ENCODE measurements at places on chromosomes 1 and 21. TPM values are rescaled to one million over a fixed set of nuclear protein-coding genes. Genes with fewer than 3 reads are reported as not detected.

GRCh38 chr21:42013376-42013775, 3.2 kb upstream of the ZBTB21 start:
- H3K4me3 ChIP-seq = no peak overlapping the region
- H3K27me3 ChIP-seq = peaks cover 14% of the 10 kb centered on the region
- no peak overlapping the region for H3K27ac ChIP-seq
- no peaks in the 10 kb centered on the region for H3K36me3 ChIP-seq
- H3K4me1 ChIP-seq = peaks cover 15% of the 10 kb centered on the region

The TMEM59 gene
- total RNA-seq = 198 TPM

GRCh38 chr1:76229279-76230005, 154.9 kb downstream of the ST6GALNAC3 start:
- no peak overlapping the region for H3K27ac ChIP-seq
- peaks cover 9% of the 10 kb centered on the region for H3K4me1 ChIP-seq
- no peaks in the 10 kb centered on the region for H3K27me3 ChIP-seq
- DNase-seq = peak; percentile 41
- no peak overlapping the region for H3K4me3 ChIP-seq

The RPTN gene
- total RNA-seq = not detected

- DNase-seq = no peak
- H3K27ac ChIP-seq = no peak overlapping the region
- peaks cover 20% of the 10 kb centered on the region for H3K4me1 ChIP-seq
- H3K27me3 ChIP-seq = no peaks in the 10 kb centered on the region
- H3K36me3 ChIP-seq = no peaks in the 10 kb centered on the region
Measured at GRCh38 chr1:211472724-211473123, 19.2 kb downstream of the RD3 start.

DNA sequence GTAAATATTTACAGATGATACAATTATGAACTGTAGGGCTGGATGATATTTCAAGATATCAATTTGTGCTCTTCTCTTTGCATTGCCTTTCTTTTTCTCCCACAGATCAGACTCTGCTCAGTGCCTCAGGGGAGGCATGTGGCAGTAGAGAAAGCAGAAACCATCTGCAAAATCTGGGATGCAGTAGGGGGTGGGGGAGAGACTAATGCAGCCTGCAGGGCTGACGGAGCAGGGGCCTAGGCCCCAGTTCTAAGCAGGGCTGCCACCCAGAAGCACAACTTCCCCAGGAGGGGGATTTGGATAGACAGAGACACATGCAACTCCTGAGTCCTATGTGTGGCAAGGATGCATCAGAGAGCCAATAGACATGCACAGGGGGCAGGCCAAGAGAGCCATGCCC, 511.6 kb downstream of the SMYD3 start:
- H3K27me3 ChIP-seq = no peaks in the 10 kb centered on the region
- H3K27ac ChIP-seq = no peak overlapping the region
- no peaks in the 10 kb centered on the region for H3K36me3 ChIP-seq
- DNase-seq = no peak

- DNase-seq = no peak
- no peaks in the 10 kb centered on the region for H3K36me3 ChIP-seq
- no peak overlapping the region for H3K27ac ChIP-seq
- no peaks in the 10 kb centered on the region for H3K27me3 ChIP-seq
Measured at GRCh38 chr21:44834231-44834950, 16.5 kb upstream of the SUMO3 start.

- no peaks in the 10 kb centered on the region for H3K36me3 ChIP-seq
- no peak for DNase-seq
- no peak overlapping the region for H3K4me3 ChIP-seq
- H3K27ac ChIP-seq = no peak overlapping the region
Measured at GRCh38 chr1:246329900-246330299, 177.2 kb downstream of the SMYD3 start.

The DISP3 gene
- total RNA-seq = 0.49 TPM

The VCAM1 gene
- 1.7 TPM for total RNA-seq
